Fibroblast of skin of left quadriceps (primary cell): ENCODE measurements at places on chromosomes 13 and 19.

- no peak for DNase-seq
Measured at GRCh38 chr19:29520390-29520789, 5.4 kb upstream of the VSTM2B start.

DNA sequence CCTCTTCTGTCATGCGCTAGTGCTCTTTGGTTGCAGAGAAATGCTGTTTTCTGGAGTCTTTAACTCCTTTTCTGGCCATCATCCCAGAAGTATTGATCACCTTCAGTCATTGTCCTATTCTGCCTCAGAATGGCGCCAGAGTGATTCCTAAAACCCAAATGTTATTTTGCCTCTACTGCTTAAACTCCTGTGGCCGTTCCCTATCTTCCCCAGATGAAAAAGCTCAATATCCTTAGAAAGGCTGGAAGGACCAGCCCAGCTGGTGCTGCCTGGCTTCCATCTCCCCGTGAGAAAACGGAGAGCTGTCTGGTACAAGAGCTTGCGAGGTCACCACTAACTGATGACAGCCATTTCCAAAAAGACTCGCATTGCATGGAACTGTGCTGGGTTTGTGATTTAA is 179.1 kb downstream of the RBM26 start:
- no peak for DNase-seq

DNA sequence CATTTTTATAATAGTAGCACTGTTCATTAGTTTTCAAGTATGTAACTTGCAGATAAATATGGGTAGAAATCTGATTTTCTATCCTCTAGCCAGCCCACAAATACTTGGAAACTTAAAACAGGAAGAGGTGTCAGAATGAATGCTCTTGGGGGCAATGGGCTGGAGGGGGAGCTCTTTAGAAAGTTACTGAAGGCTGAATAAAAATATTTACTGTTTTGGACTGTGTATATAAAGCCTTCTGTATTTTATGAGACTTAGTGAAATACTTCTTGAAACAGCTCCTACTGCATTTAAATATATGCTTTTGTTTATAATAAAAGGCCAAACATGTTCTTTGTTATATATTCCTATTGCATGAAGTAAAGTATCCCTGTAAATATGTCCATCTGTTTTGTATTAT is 138.8 kb downstream of the RGCC start:
- DNase-seq = no peak

- no peak for DNase-seq
Measured at GRCh38 chr13:112687836-112688559, 1.8 kb upstream of the ATP11A start.
